RWPE1 (cell line): ENCODE measurements at places on chromosomes 4 and X.

- DNase-seq: no peak
Observed at GRCh38 chr4:1381181-1381621, 25.0 kb downstream of the NKX1-1 start.

GRCh38 chr4:24573582-24573981 lies 10.8 kb downstream of the DHX15 start:
- no peak for DNase-seq

GRCh38 chrX:39388730-39389129 lies 587.5 kb downstream of the MID1IP1 start:
- no peak for DNase-seq

GRCh38 chrX:51421972-51422597 lies 74.3 kb downstream of the NUDT11 start:
- no peak for DNase-seq

GRCh38 chrX:114611018-114611619 lies 27.2 kb downstream of the HTR2C start:
- peak; percentile 7 for DNase-seq

- no peak for DNase-seq
Observed at GRCh38 chrX:40172401-40173142, 74.8 kb upstream of the BCOR start.

- no peak for DNase-seq
Observed at GRCh38 chr4:139834981-139835391, 169.4 kb downstream of the MGST2 start.

GRCh38 chr4:119040694-119041185 lies 94.9 kb upstream of the MYOZ2 start:
- DNase-seq: no peak

DNA sequence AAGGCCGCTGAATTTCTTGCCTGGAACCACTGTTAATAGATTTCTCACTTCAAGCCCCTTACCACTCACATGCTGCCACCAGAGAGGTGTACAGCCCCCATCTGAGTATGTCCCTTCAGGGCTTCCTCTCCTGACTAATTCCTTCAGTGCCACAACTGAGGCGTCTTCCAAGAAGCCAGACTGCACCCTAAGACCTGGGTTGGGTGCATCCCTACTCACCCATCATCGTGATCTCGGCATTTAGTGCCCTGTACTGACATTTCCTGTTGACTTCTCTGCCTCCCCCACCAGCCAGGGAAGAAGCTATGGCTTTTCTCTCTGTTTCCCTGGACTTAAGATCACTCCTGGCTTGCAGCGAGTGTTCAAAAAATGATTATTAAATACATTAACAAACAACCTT lies 40.4 kb upstream of the MAP3K15 start:
- no peak for DNase-seq

GRCh38 chr4:6352031-6352692 lies 82.5 kb downstream of the WFS1 start:
- no peak for DNase-seq

- DNase-seq: no peak
Observed at GRCh38 chrX:115948018-115948923, 222.3 kb upstream of the AGTR2 start.

GRCh38 chr4:114161809-114162208 lies 182.4 kb upstream of the ARSJ start:
- DNase-seq: no peak
